CD4-positive, alpha-beta T cell (primary cell): ENCODE measurements at places on chromosomes 11 and 22.

- H3K4me3 ChIP-seq: no peak overlapping the region
- peak; percentile 79 for DNase-seq
- peaks cover 6% of the 10 kb centered on the region for H3K4me1 ChIP-seq
- H3K36me3 ChIP-seq: no peaks in the 10 kb centered on the region
- no peak overlapping the region for H3K27ac ChIP-seq
- peaks cover 5% of the 10 kb centered on the region for H3K27me3 ChIP-seq
These were observed 8.4 kb upstream of the SLC22A8 start for GRCh38 chr11:63023841-63024648.

DNA sequence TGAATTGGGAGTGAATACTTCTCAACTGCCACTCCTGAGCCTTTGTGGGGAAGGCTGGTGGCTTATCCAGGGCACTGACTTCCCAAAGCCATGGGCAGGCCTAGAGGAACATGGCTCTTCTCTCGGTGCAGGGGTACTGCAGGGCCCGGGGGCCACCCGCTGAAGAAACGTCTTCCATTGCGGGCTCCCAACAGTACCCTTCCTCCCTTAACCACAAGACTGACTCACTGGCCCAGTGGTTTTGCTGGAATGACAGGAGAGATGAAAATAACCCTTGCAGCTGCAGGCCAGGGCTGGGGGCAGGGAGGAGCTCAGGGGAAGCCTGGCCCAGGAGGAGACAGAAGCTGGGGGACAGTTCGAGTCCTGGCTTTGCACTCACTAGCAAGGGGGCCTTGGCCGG lies 13.5 kb downstream of the TXN2 start:
- H3K27me3 ChIP-seq: no peaks in the 10 kb centered on the region
- peaks cover 28% of the 10 kb centered on the region for H3K36me3 ChIP-seq
- DNase-seq: no peak
- no peak overlapping the region for H3K27ac ChIP-seq

DNA sequence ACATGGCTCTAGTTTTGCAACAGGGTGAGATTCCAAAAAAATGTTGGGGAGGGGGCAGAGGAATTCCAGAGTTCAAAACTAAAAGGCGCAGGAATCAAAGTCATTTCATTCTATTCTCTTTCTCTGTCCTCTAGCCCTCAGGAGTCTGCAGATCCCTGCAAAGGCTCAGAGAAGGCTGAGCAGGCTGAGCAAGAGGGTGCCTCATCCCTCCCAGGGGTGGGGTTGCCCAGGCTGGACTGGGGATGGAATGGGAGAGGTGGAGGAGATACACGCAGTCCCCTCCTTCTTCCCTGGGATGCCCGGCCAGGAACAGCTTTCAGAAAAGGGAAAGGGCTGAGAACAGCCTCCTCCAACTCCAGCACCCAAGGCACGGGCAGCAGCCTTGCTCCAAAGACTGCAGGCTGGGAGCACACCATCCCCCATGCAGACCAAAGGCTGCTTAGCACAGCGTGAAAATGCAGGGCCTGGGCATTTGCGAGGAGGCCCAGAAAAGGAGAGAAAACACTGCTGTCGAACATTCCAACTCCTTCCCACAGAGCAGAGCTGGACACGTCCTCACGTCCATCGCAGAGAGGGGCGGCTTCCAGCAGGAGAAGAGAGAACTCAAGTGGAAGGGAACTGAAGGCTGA lies 51.8 kb downstream of the MN1 start:
- DNase-seq: no peak
- H3K27me3 ChIP-seq: peaks cover 6% of the 10 kb centered on the region
- H3K36me3 ChIP-seq: no peaks in the 10 kb centered on the region

- no peaks in the 10 kb centered on the region for H3K4me1 ChIP-seq
- no peak for DNase-seq
- no peaks in the 10 kb centered on the region for H3K27me3 ChIP-seq
- H3K27ac ChIP-seq: no peak overlapping the region
- no peak overlapping the region for H3K4me3 ChIP-seq
These were observed 74.5 kb downstream of the RPL27A start for GRCh38 chr11:8757047-8757446.

DNA sequence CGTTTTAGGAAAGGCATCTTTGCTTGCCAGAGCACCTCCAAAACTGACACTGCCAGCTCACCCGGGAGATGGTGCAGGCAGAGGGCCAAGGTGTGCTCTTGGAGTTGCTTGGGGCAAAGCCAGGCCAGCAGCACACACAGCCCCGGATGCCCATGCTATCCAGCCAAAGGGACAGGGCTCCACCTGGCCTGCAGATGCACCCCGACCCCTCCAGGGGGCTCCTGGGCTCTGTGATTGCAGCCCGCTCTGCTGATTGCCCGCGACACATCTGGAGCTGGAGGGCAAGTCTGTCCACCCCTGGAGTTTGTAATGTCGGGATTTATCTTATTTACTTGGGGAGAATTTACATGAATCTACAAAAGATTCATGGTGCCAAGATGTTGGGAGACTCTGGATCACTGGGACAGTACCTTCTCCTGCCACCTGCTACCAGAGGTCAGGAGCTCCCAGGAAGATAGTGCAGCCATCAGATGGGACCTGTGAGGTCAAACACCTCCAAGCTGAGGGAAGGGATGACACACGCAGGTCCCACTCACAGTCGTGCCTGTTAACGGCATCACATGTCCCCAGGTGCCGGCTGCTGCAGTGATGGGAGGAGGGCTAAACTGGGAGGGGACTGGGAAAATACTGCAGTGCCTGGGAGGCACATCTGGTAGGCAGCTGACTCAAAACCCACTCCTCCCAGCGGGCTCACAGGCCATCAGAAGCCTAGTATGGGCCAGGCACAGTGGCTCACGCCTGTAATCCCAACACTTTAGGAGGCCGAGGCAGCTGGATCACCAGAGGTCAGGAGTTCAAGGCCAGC lies 17.2 kb downstream of the CBX7 start:
- H3K4me3 ChIP-seq: no peak overlapping the region
- no peak for DNase-seq
- peaks cover 52% of the 10 kb centered on the region for H3K36me3 ChIP-seq
- H3K27me3 ChIP-seq: no peaks in the 10 kb centered on the region
- no peak overlapping the region for H3K27ac ChIP-seq

DNA sequence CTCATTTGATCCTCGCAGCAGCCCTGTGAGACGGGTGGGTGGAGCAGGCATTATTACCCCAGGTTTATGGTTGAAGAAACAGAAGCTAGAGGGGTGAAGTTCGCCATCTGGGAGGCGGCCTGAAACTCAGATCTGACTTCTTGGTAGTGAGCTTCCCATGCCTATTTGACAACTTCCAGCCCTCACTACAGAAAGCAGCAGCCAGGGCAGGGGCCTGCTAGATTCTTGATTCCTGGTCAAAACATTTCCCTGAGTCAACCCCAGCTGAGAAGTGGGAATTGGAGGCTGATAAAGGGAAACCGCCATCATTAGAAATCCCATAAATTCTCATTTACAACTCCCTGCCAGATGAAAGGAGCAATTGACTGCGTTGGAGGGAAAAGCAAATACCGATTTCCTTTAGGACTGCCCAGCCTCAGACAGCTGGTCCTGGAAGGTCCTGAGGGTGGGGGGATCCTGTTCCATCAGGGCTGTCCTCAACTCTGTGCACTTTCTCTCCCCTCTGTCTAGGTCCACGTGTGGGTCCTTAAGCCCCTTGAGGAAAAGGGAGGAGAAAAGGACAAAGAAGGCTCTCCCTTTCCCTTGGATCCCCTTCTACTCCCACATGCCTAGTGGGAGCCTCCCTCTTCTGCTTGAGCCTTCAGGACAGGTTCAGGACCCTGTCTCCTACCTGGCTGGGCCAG lies 10.2 kb upstream of the NECTIN1 start:
- no peaks in the 10 kb centered on the region for H3K36me3 ChIP-seq
- no peak for DNase-seq
- no peak overlapping the region for H3K4me3 ChIP-seq
- no peak overlapping the region for H3K27ac ChIP-seq
- H3K4me1 ChIP-seq: peaks cover 21% of the 10 kb centered on the region
- H3K27me3 ChIP-seq: peaks cover 31% of the 10 kb centered on the region

DNA sequence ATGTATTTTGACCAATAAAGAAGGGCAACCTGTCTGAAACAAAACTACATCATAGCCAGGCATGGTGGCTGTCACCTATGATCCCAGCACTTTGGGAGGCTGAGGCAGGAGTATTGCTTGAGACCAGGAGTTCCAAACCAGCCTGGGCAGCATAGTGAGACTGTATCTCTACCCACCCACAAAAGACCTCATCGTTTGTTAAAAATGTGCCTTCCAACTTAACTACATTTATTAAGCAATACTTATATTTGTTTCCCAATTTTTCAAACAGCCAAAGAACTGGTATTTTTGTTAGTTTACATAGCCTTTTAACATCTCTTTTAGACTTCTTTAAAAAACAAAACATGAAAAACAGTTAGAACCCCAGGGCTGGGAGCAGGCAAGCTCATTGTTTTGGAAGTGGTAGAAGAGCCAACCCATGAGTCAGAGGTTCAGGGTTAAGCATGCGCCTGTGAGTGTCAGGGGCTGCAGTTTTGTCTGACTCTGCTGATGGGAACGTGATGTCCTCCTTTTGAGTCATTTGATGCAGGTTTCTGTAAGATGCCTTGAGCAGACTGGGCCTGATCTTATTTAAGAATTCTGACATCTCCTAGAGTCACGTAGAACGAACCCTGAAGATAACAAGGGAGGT lies 53.9 kb upstream of the CRTAM start:
- no peak for DNase-seq
- H3K27me3 ChIP-seq: no peaks in the 10 kb centered on the region
- peaks cover 65% of the 10 kb centered on the region for H3K36me3 ChIP-seq
- H3K4me1 ChIP-seq: no peaks in the 10 kb centered on the region
- no peak overlapping the region for H3K27ac ChIP-seq

- no peaks in the 10 kb centered on the region for H3K36me3 ChIP-seq
- H3K27me3 ChIP-seq: no peaks in the 10 kb centered on the region
- no peak for DNase-seq
- no peak overlapping the region for H3K27ac ChIP-seq
- H3K4me1 ChIP-seq: no peaks in the 10 kb centered on the region
These were observed 111.0 kb downstream of the RBFOX2 start for GRCh38 chr22:35917651-35918050.

GRCh38 chr11:122977470-122978298 lies 4.0 kb downstream of the BSX start:
- H3K27me3 ChIP-seq: peaks cover 95% of the 10 kb centered on the region
- no peaks in the 10 kb centered on the region for H3K36me3 ChIP-seq
- H3K4me1 ChIP-seq: peaks cover 20% of the 10 kb centered on the region
- no peak overlapping the region for H3K27ac ChIP-seq

DNA sequence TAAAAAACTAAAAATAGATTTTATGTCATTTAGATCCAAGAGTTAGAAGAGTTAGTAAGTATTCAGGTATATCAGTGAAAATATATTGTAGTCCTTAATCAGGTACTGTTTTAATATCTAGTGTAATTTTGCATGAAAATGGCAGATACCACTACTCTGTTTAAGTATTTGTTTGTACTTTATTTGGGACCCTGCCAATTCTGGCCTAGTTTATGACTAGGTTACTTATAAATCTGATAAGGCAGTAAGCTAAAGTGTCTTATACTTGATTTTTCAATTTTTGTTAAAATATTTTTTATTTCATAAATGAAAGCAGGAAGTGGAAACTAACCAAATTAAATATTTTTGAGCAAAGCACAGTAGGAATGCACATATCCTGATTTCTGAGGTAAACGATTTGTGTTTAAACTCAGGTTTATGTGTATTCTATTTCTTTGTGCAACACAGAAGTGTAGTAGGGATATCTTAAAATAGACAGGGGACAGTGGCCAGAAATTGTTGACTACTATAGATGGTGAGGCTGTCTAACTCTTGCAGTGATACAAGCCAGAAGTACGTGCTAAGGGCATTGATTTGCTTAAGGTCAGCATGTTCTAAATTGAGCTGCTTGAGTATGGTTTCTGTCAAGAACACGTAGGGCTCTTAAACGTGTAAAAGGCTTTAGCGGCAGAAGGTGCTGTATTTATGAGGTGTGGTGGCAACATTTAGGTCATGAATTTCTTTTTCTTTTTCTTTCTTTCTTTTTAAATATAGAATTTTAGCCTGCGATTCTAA lies 34.0 kb downstream of the HIPK3 start:
- H3K36me3 ChIP-seq: peaks cover 18% of the 10 kb centered on the region
- H3K27ac ChIP-seq: no peak overlapping the region
- no peak overlapping the region for H3K4me3 ChIP-seq

- DNase-seq: no peak
- H3K36me3 ChIP-seq: no peaks in the 10 kb centered on the region
- no peaks in the 10 kb centered on the region for H3K4me1 ChIP-seq
- no peak overlapping the region for H3K27ac ChIP-seq
- no peak overlapping the region for H3K4me3 ChIP-seq
These were observed 7.9 kb upstream of the SOX6 start for GRCh38 chr11:16364254-16364653.

GRCh38 chr11:66359662-66360087 lies 11.9 kb downstream of the SLC29A2 start:
- no peak overlapping the region for H3K4me3 ChIP-seq
- no peaks in the 10 kb centered on the region for H3K27me3 ChIP-seq
- no peak for DNase-seq
- H3K36me3 ChIP-seq: peaks cover 8% of the 10 kb centered on the region
- no peak overlapping the region for H3K27ac ChIP-seq

DNA sequence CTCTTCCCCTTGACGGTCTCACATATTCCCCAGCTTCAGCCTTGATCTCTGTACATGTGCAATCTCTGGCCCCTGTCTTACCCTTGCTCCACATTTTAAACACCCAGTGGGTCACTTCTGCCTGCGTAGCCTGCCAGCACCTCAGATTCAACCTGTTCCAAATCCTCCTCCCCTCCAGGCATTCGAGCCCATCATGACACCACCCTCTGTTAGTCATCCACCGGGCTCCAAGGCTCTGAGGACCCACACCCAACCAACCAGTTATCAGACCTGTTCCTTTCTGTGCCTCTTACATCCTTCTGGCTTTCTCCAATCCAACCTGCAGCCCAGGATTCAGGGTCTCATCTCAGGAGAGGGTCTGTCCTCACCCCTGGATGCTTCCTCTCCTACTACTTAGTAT lies 119.8 kb upstream of the TBCEL start:
- no peaks in the 10 kb centered on the region for H3K36me3 ChIP-seq
- no peak overlapping the region for H3K4me3 ChIP-seq
- no peaks in the 10 kb centered on the region for H3K4me1 ChIP-seq
- H3K27me3 ChIP-seq: no peaks in the 10 kb centered on the region
- DNase-seq: no peak

DNA sequence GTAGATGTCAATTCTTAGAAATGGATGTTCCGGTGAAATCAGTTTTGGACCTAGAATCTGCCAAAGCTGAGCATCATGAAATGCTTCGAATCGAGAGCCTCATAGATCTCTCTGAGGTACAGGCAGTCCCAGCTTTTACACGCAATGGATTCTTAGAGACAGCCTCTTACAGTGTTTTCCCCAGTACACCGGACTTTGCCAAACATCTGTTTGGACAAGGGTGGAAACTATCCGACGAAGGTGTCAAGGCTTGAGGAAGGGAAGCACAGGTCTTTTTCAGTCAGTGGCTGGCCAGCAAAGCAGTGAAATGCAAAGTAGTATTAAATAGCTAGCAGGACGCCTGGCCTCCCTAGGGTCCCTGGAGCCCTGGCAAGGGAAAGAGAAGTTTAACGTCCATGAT lies 4.9 kb downstream of the GRK3 start:
- no peaks in the 10 kb centered on the region for H3K36me3 ChIP-seq
- no peaks in the 10 kb centered on the region for H3K27me3 ChIP-seq
- H3K27ac ChIP-seq: no peak overlapping the region
